AG04450 (cell line): ENCODE measurements at places on chromosomes 3 and 15.

DNA sequence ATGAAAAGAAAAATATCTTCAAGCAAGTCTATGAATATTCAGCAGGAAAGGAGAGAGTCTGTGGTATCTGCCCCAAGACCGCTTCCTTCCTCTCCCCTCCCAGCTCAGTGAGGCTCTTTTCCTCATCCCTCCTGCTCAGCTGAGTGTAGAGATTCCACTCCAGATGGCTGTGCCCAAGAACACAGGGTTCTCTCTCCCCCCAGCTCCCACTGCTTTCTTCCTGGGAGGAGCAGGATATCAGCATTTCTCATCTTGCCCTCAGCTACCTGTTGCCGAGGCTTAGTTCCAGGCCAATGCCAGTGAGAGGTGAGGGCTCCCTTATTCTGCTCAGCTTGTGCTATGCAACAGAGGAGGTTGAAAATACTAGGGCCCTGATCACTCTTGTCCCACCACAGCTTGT lies 211.9 kb downstream of the SV2B start:
- DNase-seq: no peak

GRCh38 chr3:32435911-32436815 lies 44.5 kb downstream of the CMTM7 start:
- no peak for DNase-seq

DNA sequence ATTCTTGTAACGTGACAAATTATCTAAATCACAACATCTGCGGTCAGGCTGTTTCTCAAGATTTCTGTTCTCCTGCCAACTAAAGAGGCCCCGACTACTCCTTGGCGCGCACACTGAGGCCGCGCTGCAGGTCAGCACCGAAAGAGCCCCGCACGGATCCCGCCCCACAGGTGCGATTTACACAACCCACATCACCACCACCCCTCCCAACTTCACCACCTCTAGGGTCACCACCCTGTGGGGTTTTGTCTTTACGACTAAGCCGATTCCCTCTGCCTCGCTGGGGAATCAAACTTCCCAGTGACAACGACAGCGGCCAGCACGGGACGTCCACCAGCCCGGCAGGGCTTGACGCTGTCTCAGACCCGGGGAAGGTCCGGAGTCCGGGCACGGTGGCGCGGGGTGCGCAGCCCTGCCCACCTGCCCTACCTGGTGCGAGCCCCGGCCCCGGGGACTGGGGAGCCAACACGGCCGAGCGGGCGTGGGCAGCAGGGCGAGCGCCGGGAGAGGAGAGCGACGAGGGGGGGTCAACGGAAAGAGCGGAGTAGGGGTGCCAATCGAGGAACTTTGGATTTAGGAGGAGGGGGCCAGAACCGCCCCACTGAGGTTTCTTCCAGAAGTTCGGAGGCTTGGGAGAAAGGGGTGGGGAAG lies 764 bp downstream of the UACA start:
- DNase-seq: no peak

- no peak for DNase-seq
Observed at GRCh38 chr15:81728726-81729125, 317.1 kb downstream of the MEX3B start.

DNA sequence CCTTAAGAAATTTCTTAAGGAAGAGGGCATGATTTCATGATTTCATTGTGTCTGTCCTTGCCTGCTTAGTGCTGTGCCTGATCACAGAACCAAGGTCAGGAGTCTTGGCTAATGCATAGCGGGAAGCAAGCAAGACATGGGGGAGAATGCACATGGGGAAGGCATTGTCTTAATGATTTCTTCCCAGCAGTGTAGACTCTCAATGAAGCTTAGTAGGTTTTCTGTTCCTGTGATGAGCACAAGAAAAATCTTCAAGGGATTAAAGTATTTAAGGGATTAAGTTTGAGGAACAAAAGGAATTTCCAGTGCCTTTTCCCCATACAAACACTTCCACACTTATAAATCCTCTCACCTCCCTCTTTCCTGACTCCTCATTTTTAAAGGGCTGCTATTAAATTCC lies 46.9 kb upstream of the SEMA6D start:
- DNase-seq: no peak

DNA sequence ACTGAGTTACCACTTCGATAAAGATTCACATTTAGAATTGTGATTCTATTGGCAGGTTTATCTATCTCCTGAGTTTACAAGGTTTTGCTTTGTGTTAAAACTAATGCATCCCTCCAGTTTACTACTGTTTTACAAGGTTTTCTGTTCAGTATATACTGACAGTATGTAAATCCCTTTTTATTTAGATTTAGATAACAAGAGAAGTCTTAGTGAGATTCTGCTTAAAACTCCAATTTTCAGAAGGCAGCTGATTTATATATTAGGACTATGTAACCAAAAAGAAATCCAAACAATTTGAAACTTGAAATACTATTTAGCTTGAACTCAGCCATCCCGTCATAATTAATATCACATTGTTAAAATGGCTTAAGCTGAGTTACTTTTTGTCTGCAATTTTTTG lies 619.2 kb downstream of the NAALADL2 start:
- DNase-seq: no peak

DNA sequence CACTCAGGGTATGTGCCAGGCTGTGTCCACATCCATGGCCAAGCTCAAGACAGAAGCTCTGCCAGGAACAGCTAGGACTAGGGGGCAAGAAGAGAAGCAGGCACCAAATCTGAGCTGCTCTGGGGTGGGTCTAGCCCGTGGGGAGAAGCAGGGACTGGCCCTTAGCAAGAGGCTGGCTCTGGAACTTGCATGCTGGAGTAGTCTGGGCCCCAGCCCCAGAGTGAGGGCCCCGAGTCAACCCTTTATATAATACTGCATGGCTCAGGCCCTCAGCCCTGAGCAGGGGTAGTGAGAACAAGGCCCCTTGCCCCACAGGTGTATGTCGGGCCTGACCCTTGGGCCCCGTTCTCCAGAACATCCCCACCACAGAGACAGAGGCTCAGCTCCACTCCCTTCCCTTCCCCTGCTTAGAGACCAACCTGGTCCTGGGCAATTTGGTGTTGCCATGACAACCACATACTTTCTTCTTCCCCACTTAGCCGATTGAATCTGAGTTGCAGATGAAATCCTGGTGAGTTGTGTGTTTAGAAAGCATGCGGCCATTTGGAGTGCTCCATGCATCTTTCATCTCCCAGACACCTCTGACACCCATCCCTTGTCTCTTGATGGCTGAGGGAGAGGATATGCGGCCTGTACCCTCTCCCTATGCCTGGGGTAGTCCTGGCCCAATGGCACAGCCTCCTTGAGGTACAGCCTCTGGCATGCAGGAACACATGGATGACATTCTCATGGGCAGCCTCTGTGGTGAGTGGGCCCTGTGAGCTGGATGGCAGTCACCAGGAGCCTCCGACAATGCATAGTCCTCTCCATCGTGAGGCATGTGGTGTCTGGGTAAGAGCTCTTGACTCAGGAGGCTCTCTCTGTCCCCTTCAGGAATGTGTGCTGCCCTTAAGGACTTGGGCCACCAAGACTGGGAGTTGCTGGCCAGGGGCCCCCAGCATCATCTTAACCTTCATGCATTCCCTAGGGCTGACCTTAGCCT lies 29.2 kb upstream of the SFMBT1 start:
- no peak for DNase-seq

- DNase-seq: no peak
Observed at GRCh38 chr15:63434576-63435186, 53.0 kb upstream of the CA12 start.

DNA sequence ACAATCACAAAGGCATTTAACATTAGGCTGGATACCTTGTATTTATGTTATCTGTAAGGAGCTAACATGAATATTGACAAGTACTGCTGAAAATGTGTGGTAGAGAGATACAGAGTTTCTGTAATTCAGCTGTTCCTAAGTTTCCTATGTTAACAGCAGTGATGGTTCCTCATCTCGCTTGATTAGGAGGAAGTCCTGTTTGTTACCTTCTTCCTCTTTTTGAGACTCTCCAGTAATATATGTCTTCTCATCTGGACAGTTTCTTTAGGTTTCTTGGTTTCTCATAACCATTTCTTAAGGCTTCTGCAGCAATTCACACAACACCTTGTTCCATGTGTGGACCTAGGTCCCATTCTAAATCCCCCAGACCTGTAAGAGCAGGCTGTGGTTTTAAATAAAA lies 11.4 kb upstream of the PEX5L start:
- no peak for DNase-seq

GRCh38 chr15:78909791-78910228 lies 35.0 kb downstream of the CTSH start:
- no peak for DNase-seq

DNA sequence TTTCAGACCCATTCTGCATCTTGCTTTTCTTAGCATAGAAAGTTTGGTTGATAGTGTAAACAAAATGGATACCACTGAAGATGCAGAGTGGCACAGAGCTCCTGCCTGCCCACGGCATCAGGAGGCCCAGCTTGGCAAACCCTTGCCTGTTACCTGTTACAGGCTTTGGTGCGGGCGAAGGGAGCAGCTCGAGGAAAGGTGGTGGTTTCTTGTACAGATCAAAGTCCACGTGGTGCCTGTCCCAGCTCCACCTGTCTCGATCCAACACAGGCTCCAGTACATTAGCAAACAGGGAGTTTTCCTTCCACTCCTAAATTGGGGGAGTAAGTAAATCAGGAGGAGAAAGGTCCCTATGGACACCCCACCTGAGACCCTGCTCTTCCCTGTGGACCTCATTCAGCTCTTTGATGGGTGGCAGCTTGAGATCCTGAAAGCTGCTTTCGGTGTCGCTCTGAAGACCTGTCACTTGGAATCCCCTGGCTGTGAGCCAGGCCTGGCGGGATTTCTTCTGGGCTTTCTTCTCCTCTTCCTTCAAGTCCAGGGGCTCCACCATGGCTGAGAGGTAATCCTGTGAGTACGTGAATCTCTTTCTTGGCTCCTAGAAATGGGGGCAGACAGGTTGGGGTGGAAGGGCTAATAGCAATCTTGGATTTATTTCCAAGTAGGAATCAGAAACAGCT lies 35.7 kb downstream of the ACAD9 start:
- DNase-seq: no peak

- no peak for DNase-seq
Observed at GRCh38 chr3:153767601-153768560, 353.3 kb upstream of the ARHGEF26 start.

- DNase-seq: no peak
Observed at GRCh38 chr15:27176785-27177406, 205.9 kb downstream of the GABRG3 start.

DNA sequence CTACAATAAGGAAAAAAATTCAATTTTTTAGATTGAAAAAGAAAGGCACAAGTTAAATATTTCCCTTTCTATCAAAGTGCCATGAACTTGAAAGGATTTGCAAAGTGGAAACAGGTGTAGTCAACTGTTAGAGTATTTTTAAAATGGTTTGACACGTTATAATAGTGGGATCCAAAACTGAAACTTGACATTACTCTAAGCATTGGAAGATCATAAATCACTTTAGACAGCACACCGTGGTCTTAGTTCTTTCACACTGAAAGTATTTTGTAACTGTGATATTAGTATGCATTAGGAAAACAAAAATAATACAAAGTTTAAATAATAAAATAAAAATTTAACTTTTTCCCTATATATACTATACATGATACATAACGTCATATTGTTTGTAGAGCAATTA lies 933.1 kb downstream of the EPHA3 start:
- no peak for DNase-seq
